Gastrocnemius medialis (tissue), 4 donors: ENCODE measurements at places on chromosomes 2 and 18. TPM values are rescaled to one million over a fixed set of nuclear protein-coding genes. Genes with fewer than 3 reads are reported as not detected.

DNA sequence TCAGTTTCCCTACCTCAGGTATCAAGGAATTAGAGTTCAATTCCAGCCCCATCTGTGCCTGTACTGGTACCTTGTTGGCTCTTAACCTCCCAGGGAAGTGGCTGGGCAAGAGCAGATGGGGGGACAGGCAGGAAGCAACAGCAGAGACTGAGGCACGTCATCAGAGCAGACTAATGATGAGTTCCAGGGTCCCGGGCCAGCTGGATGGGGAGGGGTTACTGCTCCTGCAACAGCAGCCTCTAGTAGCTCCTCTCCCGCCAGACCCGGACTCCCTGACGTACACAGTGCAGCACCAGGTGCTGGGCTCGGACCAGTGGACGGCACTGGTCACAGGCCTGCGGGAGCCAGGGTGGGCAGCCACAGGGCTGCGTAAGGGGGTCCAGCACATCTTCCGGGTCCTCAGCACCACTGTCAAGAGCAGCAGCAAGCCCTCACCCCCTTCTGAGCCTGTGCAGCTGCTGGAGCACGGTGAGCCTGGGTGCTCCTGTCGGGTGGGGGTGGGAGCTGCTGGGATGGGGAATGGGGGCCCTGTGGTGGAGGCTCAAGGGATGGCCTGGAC is 26.0 kb upstream of the GMPPA start:
- no peak for DNase-seq

TFCP2L1 gene
- total RNA-seq = 1.2 TPM

MSTN gene
- 1.0 TPM for total RNA-seq

ALPG gene
- total RNA-seq = not detected

UGT1A10 gene
- not detected for total RNA-seq

KLHL30 gene
- 224 TPM for total RNA-seq
